ENCODE measurements at places on chromosomes 1 and 21.

- no peak for DNase-seq
Observed at GRCh38 chr1:234199476-234200127, 173.7 kb upstream of the COA6 start.

DNA sequence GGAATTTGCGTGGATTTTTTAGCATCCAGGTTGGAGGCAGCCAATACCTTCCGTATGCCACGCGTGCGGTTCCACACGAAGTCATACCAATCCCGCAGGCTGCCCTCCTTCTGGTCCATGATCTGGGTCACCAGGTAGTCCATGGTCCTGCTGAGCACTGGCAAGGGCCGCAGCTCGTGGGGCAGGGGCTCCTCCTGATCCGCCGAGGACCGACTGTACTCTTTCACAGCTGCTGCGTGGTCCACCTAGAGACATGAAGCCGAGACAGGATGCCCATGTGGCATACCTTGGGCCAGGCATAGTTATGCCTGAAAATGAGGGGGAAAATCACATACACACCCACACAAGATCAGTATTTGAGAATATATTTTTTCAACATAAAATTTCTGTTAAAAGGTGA is 12.1 kb downstream of the MCM3AP start:
- no peak for DNase-seq

DNA sequence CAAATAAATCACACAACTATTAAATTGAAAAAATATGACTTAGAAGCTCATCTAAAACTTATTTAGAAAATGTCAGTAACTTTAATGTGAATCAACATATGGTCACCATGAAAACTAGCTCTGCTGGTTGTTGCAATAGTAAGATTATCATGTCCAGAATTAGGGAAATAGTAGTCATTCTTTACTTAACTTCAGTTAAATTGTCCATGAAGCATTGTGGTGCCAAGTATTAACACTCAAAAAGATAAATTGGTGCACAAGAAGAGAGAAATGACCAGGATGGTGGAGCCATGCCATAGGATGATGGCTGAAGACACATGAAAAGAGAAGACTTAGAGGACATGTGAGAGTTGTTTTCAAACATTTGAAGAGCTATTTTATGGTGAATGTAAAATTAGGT is 130.2 kb upstream of the PTGFR start:
- no peak for DNase-seq

- no peak for DNase-seq
Observed at GRCh38 chr1:11982010-11982392, 1.8 kb downstream of the MFN2 start.

GRCh38 chr1:212819726-212820125 is 27.7 kb downstream of the SPATA45 start:
- DNase-seq: no peak

DNA sequence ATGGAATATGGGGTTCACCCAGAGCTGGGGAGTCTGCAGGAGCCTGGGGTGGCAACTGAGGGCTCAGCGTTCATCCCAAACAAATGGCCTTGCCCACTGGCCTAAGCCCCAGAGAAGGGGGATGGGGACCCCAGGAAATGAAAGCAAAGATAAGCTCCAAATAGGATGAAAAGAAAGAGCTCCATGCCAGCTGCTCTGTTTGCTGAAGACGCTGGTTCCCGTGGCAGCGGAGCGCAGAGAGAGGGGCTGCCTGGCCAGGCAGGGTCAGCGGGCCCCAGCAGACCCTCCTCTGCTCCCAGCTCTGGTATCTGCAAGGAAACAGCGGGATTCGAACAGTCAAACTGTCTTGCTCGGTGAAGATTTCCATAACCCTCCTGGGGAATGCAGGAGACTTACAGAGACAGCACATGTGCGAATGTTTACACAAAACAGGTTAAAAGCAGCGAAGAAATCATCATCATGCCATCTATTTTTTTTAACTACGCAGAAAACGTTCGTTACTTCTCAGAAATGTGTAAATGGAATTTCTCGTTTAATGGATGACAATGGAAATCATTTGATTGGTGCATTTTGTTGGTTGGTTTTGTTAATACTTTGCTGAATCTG is 94.4 kb downstream of the PDE9A start:
- DNase-seq: no peak

GRCh38 chr1:85149805-85150204 is 51.0 kb downstream of the SYDE2 start:
- no peak for DNase-seq

- DNase-seq: no peak
Observed at GRCh38 chr1:5098981-5099385, 444.6 kb downstream of the AJAP1 start.

DNA sequence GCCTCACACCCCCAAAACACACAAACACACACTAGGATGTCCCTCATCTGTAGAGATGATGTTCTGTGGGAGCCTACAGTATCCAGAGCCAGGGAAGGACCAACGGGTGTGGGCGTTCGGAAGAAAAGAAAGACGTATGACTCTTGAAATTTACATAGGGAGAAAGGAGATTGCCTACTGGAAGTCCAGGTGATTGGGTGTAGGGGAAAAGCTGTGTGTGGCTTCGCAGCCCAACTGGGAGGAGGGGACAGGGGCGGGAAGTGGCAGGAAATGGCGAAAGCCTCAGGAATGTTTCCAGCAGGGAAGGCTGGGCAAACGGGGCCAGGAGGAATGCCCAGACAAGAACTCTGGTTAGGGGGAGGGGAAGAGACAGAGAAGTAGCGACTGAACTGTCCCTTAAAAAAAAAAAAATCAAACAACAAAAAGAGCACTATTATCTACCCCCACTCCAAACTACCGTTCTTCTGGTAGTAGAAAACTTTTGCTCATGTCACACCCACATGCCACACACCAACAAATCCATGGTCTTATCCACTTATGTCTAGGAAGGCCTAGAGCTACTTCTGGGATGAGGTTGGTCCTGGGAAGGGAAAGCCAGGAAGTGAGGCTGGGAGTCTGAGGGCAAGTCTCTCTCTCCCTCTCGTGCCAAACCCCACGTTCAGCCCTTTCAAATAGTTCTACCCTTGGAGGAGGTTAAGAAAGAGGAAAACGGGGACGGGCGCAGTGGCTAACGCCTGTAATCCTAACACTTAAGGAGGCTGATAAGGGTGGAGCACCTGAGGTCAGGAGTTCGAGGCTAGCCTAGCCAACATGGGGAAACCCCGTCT is 1.8 kb upstream of the CKS1B start:
- no peak for DNase-seq

DNA sequence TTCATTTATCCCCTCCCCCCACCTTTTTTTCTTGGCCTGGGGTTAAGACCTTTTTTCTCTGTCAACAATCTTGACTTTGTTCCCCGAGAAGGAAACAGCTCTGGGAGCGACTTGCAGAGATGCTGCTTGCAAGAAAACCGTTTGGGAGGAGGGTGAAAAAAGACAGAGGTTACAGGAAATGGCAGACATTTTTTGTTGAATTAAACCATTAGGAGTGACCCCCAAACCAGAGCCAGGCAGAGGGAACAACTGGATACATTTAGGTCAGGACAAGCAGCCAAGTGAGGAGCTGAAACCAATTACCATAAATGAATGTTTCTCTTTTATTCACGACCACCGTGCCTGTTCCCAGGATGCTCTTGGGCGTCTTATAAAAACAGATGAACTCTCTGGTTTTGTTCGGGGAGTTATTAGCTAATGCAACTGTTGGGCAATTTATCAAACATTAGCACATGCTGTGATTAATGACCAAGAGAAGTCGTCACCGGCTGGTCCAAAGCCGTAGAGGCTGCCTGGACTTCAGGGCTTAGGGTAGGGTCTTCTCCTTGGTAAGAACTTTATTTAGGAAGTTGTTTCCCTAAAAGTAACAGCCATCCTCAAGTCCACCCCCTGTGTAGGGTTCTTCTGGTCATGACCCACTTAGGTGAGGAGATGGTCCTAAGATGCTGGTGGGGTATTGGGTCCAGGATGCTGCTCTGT is 141.0 kb downstream of the FOXD2 start:
- DNase-seq: no peak

GRCh38 chr1:91862120-91862519 is 23.8 kb downstream of the TGFBR3 start:
- DNase-seq: no peak

DNA sequence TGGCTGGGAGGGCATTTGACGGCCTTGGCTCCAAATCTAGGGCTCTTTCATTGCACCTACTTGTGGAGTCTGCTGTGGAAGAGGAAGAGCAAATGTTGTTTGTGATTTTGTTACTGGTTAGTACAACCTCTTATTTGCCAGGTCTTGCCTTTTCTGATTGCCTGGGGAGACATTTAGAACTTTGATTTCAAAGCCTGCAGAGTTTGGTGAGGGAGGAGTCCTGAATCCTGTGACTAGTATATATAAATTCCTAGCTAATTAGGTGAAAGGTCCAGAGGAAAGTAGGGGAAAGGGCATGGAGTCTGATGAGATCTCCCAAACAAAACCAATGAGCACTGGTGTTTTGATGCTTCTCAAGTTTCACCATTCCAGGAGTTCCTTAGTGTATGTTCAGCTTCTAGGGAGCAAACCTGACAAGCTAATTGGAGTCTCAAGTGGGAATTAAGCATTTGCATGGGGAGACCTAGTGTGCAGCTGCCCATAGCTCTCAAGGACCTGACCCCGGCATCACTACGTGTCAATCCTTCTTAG is 5.1 kb upstream of the HMGCS2 start:
- DNase-seq: no peak

DNA sequence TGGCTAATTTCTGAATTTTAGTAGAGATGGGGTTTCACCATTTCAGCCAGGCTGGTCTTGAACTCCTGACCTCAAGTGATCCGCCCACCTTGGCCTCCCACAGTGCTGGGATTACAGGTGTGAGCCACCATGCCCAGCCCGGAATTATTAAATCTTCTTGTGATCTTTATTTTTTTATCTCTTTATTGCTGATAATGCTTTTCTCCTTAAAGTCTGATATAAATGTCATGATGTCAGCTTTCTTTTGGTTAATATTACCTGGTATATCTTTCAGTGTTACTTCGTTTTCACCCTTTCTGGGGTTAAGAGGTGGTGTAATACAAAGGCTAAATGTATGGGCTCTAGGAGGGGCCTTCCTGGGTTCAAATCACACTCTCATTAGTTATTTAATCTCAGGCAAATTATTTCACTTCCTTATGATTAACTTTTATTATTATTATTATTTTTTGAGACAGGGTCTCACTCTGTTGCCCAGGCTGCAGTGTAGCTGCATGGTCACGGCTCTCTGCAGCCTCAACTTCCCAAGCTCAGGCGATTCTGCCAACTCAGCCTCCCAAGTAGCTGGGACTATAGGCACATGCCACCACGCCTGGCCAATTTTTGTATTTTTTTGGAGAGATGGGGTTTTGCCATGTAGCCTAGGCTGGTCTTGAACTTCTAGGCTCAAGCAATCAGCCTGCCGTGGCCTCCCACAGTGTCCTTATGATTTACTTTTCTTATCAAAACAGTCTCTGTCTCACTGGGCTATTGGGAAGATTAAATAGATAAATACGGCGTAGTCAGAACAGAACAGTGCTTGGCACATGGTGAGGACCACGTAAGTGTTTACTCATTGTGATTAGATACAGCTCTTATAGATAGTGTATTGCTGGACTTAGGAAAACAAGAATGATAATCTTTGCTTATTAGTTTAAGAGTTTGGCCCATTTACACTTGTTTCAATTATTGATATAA is 216.5 kb downstream of the URB2 start:
- no peak for DNase-seq

GRCh38 chr1:183810121-183810520 is 5.2 kb downstream of the RGL1 start:
- DNase-seq: no peak

DNA sequence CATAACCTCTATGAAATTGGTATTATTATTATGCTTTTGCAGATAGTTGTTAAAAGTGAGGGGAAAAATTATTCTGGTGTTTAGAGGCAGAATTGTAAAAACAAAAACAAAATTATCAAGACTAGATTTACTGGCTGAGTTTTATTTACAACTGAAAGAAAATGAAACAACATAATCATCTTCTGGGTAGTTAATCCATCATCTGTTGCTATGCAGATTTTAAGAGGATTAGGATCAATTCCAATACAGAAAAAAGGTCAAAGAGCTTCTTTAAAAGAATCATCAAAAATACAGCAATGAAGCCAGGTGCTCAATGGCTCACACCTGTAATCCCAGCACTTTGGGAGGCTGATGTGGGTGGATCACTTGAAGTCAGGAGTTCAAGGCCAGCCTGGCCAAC is 8.3 kb downstream of the GOLT1A start:
- DNase-seq: no peak

DNA sequence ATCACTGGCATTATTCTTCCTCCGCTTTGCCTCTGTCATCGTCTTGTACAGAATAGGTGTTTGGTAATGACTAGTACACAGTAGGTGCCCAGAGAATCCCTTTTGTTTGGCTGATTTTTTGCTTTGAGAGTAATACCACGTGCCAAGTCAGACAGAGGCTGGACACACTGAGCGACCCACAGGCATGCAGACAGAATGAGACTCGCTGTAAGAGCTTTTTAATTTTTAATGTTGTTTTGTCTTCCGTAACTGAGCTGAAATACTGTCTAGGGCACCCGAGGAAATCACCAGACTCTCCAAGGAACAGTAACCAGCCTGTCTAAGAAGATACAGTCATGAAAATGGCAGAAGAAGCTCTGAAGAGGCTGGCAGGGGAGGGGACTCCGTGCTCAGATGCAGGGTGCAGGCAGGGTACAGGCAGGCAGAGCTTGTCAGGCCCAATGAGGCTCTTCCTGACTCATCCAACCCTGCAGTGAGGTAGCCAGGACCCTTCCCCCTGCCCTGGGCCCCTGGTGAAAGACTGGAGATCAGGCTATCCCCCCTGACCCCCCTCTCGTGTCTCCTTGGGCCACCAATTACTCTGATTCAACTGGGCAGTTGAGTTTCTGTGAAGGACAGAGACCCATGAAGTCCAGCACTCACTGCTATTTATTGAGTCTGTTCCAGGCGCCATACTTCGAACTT is 60.1 kb upstream of the ECE1 start:
- no peak for DNase-seq

DNA sequence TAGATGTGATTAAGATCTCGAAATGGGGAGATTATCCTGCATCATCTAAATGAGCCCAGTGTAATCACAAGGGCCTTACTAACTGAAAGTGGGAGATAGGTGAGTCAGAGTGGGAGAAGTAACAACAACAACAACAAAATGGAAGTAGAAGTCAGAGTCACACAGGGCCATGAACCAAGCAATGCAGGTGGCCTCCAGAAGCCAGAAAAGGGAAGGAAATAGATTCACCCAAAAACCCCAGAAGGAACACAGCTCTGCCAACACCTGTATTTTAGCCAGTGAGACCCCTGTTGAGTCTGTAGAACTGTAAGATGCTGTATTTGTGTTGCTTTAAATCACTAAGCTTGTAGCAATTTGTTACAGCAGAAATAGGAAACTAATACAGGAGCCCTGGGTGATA is 4.1 kb downstream of the TAGLN2 start:
- DNase-seq: no peak

GRCh38 chr21:18655931-18656330 is 252.3 kb upstream of the TMPRSS15 start:
- no peak for DNase-seq

- DNase-seq: no peak
Observed at GRCh38 chr1:85417876-85418275, 47.1 kb downstream of the DDAH1 start.

GRCh38 chr21:15252431-15252830 is 187.6 kb upstream of the NRIP1 start:
- DNase-seq: no peak

GRCh38 chr1:11012260-11013159 is at the start of gene TARDBP:
TSS of gene TARDBP (plus strand) at chr1:11012654. CDS start at chr1:11013728, 1,074 bp downstream.
- DNase-seq: peak; percentile 78

GRCh38 chr1:6098303-6099215 is 52.9 kb downstream of the KCNAB2 start:
- DNase-seq: no peak
